Esophagus squamous epithelium (tissue), 5 donors: ENCODE measurements at places on chromosomes 12 and 14.

DNA sequence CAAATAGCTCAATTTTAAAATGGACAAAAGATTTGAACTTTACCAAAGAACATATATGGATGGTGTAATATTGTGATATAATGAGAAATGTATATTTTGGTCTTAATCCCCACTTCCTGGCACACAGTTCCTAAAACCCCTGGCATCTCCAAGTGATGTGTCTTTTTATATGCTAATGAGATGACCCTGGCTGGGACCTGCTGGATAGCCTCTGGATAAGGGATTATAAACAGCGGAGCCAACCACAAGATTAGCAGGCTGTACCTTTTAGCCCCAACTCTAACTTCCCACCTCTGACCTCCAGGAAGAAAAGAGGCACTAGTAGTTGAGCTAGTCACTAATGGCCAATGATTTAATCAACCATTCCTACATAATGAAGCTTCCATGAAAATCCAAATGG, 130.0 kb downstream of the DPF3 start:
- DNase-seq = no peak

DNA sequence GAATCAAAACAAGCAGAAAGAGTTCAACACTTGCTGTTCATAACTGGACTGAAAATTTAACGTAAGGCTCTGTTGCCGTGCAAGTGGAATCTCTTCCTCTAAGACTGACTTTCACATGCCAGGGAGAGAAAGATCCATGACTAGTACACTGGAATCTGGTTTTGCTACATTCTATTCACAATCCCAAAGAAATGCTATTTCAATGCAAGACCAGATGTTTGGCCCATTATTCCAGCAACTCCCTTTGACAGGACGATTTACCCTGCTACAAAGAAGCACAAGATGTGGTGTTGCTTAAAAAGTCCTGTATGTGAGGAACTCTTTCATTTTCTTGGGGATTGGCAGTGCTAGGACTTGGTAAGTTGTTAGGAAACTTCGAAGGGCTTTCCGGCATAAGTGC, 17.4 kb downstream of the RFC5 start:
- DNase-seq = no peak

DNA sequence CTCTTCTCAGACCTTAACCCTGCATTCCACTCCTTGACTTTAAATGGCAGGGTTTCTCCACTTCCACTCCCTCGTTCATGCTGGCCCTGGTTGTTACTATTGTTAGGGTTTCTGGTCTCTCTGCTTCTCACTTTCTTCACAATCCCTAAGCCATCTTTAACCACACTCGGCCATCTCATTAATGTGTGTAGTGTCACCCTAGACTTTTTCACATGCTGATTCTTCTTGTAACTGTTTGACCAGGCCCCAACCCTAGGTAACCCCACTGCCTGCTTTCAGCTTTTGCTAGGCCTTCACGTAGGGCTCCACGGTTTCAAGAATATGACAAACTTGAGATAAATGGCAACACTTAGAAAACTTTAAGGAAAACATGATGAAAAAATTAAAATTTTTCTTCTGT, 195.1 kb downstream of the IPO8 start:
- DNase-seq = no peak

- DNase-seq = no peak
These were observed 192.3 kb downstream of the NUAK1 start for GRCh38 chr12:105946493-105946901.

DNA sequence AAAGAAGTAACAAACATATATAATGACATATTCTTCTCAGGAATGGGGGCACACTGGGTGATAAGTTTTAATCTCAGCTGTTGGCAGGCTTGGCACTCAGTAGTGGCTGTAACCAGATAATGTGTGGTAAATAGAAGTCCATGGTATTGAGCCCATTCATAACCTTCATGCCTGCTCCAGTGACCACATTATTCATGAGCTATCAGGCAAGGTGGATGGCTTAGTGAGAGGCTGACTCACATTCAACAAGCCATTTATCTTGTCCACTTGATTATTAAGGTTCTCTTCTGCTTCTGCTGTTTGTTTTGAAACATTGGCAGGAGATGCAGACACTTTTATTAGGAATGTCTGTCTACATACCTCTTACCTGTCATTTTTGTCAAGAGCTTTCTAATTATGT, 950.4 kb upstream of the LRFN5 start:
- no peak for DNase-seq

DNA sequence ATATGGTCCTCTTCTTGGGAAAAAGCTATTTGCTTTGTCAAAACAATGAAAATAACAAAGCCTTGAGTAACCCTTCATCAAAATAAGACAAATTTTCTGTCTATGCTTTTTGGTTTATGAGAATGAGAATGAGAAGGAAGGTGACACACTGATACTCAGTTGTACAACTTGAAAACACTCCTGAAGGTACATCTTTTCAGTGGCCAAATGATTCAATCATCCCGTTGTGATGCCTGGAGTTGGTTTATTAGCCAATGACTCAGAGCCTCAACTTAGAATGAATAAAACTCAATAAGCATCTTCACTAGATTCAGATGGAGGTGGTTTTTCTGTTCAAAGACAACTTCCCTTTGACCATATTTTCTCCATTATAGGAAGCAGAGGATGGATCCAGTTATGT, 7.8 kb upstream of the CALM1 start:
- DNase-seq = no peak

DNA sequence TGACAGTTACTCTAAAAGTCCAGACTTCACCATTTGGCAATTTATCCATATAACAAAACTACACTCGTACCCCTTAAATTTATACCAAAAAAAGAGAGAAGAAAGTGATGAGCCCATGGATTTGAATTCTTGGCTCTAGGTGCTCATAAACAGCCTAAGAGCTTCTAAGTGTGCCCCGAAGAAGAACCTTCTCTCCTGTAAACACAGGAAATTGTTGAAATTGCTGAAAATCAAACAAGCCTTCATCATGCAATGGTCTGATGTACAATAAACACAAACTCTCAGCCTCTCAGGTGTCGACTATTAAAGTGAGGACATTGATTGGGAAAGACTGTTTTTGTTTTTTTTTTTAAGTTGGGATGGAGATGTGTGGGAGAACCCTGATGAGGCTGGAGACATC, 21.8 kb downstream of the PDE6H start:
- DNase-seq = no peak

GRCh38 chr12:117437516-117438255, 76.3 kb upstream of the NOS1 start:
- DNase-seq = no peak

DNA sequence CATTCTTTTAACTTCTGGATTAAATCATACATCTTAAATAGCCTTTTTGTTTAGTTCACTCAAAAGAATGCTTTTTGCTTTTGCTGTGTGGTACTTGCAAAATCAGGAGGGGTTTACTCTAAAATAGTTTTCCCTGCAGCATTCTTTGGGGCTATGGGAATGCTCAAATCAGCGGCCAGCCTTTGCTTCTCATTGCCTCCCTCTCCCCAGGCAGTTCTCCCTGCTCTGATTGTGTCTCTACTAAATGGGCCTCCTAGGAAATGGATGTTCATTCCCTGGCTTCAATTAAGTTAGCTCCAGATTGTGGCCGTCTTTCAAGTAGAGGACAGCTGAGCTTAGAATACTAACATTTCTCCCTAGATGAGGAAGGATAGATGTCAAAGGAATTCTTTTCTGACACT, 4.4 kb downstream of the TULP3 start:
- DNase-seq = no peak

GRCh38 chr12:54683398-54683797, 35.2 kb upstream of the DCD start:
- DNase-seq = no peak

DNA sequence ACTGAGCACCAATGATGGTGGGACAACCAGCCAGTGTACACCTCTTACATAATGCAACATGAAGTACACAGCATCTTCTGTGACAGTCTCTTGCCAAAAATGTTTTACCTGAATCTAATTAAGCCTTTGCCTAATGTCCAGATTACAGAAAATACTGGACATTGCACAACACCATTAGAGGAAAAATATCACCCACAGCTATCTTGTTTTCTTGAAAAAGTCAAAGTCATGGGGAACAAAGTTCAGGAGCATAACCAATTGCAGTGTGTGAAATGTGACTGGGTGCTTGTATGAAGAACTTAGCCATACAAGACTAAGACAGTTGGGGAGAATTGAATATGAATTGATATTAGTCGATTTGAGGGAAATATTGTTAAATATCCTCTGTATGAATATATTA, 12.1 kb upstream of the ANO6 start:
- DNase-seq = no peak

DNA sequence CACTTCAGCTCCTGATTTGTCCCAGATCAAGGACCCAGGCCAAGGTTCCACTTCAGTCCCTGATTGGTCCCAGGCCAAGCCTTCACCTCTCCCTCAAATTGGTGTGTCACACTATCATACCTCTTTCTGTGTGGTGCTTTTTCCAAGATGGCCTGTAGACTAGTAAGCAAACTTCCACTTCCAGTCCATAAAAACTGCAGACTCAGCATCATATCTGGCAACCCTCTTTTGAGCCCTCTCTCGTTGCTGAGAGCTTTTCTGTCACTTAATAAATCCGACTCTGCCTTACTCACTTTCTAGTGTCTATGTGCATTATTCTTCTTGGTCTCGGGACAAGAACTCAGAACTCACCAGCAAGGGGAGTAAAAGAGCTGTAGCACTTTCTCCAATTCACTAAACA, 1395.1 kb downstream of the LRFN5 start:
- DNase-seq = no peak

- no peak for DNase-seq
These were observed 3.9 kb downstream of the SFSWAP start for GRCh38 chr12:131714759-131715158.

DNA sequence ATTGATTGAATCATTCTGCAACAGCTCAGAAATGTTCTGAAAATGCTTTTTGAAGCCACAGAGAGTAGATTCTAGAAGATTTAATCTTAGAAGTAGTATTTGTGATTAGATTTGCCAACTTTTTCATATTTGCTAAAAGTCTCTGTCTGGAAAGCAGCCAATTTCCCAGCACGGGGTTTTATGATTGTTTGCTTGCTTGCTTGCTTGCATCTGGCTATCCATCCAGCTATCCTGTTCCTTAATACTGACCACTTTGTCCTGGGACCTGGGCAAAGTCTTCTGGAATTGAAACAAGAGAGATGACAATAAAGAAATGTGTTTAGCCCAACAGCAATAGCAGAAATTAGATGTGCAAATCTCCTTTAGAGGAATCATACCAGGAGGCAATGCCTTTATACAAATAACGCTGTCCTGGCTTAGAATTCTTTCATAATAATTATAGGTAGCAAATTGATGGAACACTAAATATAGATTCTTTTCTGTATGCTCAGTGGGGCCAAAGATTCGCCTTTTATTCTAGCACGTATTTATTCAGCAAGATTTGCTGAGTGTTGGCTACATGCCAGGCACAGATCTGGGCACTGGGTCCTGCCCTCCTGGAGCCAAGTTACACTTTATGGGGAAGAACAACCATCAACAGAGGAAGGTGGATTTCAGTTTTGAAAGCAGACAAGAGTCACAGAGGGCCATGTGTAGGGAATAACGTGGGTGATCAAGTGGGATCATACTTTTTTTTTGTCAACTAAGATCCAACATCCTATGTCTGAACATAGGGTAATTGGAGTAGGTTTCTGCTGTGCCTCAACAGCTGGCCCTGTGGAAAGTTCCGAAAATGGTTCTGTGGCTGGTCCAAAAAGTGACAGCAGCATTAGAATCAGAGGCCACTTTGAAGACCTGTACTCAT, 25.3 kb downstream of the MYBPC1 start:
- no peak for DNase-seq

DNA sequence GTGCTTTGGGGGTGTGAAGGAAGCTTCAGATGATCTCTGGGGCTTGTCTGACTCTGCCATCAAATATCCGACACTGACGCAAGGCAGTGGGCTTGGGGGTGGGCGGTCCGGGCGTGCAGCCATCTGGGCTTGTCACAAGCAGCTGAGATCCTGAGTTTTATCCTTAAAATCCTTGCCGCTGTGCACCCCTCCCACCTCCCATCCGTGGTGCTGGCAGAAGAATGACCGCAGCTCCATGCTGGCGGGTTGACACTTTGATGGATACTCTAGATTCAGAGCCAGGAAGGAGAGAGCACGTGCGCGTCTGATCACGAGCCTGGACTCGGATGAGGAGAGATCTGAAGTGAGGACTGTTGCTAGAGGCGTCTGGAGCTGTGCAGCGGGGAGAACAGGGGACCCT, 3.0 kb downstream of the ZFYVE21 start:
- no peak for DNase-seq

DNA sequence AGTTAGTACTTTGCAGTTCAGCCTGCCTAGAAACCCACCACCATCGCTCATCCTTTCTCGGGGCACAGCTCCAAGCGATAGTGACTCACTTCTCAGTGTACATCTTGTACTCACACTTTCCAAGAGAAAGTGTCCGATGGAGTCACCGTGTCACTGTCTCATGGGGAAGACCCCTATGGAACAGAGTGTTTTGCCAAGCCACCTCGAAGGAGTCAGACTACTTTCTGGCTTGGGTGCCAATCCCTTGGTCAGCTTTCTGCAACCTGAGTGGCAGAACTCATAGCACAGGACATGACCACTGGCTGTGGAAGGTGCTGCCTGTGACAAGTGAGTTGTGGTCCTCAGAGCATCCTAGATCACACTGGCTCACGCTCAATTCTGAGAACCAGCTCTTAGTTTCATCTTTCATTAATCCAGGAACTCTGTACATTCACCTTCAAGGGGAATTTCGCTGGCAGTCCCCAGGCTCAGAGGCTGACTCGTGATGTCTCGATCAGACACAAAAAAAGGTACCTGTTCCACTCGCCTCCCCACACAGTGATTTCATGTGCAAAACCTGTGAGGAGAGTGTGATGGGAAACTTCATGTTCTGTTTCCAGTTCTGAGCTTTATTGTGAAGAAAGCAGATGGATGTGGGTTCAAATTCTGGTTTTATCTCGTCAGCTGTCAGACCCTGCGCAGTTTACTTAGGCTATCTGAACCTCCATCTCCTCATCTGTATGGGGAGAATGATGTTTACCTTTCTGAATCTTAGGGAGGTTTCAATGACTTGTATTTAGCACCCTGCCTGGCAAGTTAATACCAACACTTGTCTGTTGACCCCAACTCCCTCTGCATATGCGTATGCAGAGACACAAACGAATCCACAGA, 127.3 kb upstream of the CCND2 start:
- no peak for DNase-seq

DNA sequence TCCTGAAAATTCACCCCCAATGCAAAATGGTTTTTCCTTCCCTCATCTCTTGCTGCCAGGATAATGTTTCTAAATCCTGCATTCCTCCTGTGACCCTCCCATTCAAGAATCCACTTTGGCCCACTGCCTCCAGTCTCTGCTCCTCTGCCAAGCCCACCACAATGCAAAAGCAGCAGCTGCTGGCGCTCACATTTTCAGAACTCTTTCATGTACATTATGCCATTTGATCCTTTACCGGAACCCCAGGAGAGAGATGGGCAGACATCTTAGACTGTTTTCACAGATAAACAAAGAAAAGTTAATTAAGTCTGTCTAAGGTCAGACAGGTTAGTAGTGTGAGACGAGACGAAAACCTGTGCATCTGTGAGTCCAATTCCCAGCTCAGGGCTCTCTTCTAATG, 12.9 kb downstream of the LRIG3 start:
- DNase-seq = no peak

GRCh38 chr12:88036353-88036965, 7.3 kb upstream of the C12orf50 start:
- no peak for DNase-seq

- no peak for DNase-seq
These were observed 52.7 kb downstream of the FAM222A start for GRCh38 chr12:109766251-109766778.
